Camera-type eye (tissue), 1 donor: ENCODE measurements at places on chromosomes 13 and 19. TPM values are rescaled to one million over a fixed set of nuclear protein-coding genes. Genes with fewer than 3 reads are reported as not detected.

NXNL1 gene
- total RNA-seq: 3.6 TPM

KCTD12 gene
- total RNA-seq: 197 TPM

COL5A3 gene
- total RNA-seq: 31.9 TPM

OR10H4 gene
- total RNA-seq: not detected

GTF3A gene
- 58.8 TPM for total RNA-seq

KIR2DL1 gene
- total RNA-seq: not detected

MIR17HG gene
- 14.5 TPM for total RNA-seq

MBD3L2 gene
- not detected for total RNA-seq

CLDN10 gene
- total RNA-seq: 12.3 TPM

FBXL3 gene
- 115 TPM for total RNA-seq

SELENOV gene
- total RNA-seq: 1.7 TPM

MED4 gene
- total RNA-seq: 46.1 TPM

FFAR2 gene
- not detected for total RNA-seq

ZNF256 gene
- 19.6 TPM for total RNA-seq

SYNGR4 gene
- not detected for total RNA-seq
